ENCODE measurements at places on chromosomes 13 and 19.

GRCh38 chr13:84659359-84659661 lies 777.0 kb upstream of the SLITRK1 start:
- no peak for DNase-seq

DNA sequence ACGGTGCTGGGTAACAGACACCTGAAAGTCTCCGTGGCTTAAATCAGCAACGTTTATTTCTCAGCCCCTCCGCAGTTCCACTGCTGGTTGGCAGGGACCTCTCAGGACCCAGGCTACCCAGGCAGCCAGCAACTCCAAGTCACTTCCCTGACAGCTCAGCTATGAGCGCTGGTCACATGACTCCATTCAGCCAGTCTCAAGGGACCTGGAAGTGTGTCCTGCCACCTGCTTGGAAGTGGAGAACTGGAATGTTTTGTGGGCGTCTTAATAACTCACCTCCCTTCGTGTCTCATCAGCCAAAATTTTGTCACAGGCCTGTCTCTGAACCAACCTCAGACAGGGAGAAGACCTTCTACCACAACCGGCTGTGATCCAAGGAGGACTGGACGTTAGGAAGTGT lies 72.8 kb downstream of the DPF1 start:
- no peak for DNase-seq

DNA sequence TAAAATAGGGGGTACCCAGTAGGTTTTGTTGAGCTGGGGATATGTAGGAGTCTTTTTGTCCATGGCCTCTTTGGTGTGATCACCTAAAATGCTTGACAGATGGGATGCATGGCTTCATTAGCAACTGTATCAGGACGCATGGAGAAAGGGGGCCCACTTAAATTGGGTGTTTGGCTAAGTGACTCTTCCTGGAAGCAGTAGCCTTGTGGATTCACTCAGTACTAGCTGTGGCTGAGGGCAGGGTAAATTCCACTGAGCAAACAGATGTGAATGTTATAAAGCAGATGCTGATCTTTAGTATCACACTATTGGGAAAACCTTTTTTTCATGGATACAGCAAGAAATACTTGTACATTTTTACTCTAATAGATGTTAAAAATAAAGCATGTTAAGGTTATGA lies 140.0 kb downstream of the FGF14 start:
- no peak for DNase-seq

DNA sequence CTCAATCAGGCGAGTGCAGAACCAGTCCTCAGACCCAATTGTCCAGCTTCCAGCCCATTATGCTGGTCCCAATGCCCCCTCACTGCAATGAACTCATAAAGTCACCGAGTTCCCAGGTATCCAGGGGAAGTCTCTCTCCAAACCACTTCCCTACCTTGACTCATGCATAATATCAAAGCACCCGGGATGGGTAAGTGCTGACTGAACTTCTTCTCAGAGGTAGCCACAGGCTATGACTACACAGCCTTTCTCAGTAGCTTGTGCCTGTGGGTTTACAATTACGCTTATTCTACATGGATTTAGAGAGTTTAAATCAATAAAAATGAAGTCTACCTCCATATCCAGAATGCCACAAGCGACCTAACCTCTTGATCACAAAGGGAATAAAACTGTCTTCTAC lies 1.7 kb upstream of the C13orf42 start:
- DNase-seq: no peak

DNA sequence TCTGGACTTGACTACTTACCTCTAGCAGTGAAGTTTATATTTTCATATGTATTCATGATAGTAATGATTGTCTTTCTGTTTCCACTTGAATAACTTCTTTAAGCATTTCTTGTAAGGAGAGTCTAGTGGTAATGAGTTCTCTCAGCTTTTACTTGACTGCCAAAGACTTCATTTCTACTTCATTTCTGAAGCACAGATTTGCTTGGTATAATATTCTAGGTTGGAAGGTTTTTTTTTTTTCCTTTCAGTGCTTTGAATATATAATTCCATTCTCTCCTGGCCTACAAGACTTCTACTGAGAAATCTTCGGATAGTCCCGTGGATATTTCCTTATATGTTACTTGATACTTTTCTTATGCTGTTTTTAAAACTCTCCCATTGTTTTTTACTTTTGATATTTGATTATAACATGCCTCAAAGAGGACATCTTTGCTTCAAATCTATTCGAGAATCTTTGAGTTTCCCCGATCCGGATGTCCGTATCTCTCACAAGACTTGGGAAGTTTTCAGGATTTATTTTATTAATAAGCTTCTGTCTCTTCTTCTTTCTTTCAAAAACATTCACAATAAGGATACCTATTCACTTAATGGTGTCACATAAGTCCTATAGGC lies 1560.0 kb downstream of the PCDH9 start:
- DNase-seq: no peak

DNA sequence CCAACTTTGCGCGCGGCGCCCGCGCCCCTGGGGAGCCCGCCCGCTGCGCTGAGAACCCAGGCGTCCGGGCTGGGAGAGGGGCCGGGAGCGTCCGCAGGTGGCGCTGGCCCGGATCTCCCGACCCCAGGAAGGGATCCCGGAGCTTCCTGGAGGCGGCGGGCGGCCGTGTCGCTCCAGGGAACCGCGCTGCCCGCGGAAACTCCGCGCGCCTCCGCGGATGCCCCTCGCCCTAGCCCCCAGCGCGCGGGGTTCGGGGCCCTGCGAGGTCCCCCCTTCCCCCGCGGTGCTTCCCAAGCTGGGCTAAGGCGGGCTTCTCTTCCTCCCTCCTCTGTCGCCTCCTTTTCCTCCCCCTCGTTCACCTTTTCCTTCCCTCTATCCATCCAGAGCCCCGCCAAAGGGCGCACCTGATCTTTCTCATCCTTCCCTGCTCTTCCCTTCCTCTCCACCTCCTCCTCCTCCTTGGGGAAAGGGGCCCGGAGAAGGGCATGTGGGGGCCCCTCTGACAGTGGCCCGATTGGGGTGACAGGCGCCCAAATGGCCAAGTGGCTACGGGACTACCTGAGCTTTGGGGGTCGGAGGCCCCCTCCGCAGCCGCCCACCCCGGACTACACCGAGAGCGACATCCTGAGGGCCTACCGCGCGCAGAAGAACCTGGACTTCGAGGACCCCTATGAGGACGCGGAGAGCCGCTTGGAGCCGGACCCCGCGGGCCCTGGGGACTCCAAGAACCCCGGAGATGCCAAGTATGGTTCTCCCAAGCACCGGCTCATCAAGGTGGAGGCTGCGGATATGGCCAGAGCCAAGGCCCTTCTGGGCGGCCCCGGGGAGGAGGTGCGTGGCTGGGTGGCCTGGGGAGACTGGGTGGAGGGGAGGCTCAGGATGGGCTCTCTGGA lies 710 bp downstream of the SHD start:
- no peak for DNase-seq

DNA sequence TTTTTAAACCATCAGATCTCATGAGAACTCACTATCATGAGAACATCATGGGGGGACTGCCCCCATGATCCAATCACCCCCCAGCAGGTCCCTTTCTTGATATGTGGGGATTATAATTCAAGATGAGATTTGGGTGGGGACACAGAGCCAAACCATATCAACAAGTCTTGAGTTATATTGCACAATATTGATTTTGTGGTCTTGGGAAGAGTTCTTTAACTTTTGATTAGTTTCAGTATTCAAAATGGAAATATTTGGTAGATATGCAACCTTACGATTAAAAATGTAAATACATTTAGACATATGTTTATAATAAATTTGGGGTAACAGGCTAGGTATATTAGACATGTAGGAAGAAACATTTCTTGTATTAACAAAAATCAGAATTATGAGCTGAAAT lies 188.2 kb downstream of the GPC5 start:
- no peak for DNase-seq

DNA sequence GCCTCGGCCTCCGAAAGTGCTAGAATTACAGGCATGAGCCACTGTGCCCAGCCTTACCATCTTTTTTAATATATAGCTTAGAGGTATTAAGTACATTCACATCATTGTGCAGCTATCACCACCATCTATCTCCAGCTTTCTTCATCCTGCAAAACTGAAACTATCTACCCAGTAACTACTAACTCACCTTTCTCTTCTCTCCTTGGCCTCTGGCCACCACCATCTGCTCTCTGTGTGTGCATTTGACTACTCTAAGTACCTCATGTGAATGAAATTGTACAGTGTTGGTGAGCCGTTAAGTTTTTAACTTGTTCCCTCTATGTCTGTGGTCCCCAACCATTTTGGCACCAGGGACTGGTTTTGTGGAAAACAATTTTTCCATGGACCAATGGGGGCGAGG lies 56.1 kb downstream of the CDK8 start:
- DNase-seq: no peak

GRCh38 chr19:55044771-55045716 lies 7.0 kb upstream of the GP6 start:
- DNase-seq: no peak

DNA sequence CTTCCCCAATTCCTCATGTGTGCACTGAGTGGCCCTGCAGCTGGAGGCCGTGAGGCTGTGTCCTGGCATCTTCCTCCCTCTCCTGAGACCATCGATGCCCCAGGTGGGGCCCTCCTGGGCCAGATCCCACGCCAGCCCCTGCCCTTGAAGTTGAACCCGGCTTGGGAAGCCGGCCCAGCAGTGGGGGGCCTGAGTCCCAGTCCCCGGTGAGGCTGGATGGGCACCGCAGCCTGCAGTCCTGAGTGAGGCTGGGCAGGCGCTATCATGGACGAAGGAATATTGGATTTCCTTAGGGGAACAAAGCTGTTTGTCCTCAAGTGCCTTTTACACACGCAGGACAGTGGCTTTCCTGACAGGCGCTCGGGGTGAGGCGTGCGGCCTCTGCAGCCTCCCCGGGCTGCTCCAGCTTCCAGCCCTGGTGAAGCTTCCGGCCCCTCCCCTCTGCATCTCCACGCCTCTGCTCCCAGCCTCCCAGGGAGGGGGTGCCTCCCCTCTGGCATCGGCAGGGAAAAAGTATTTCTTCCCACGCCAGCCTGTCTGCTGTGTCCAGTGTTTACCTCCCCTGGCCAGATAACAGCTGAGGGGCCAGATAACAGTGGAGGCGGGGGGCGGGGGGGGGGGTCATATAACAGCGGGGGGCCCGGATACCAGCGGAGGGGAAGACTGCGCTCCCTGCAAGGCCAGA lies 159.5 kb downstream of the KDM4B start:
- no peak for DNase-seq

- DNase-seq: peak; percentile 42
These were observed 15.1 kb downstream of the PRAM1 start for GRCh38 chr19:8487137-8487851.

GRCh38 chr19:12464769-12465168 lies 19.8 kb downstream of the ZNF709 start:
- DNase-seq: no peak

DNA sequence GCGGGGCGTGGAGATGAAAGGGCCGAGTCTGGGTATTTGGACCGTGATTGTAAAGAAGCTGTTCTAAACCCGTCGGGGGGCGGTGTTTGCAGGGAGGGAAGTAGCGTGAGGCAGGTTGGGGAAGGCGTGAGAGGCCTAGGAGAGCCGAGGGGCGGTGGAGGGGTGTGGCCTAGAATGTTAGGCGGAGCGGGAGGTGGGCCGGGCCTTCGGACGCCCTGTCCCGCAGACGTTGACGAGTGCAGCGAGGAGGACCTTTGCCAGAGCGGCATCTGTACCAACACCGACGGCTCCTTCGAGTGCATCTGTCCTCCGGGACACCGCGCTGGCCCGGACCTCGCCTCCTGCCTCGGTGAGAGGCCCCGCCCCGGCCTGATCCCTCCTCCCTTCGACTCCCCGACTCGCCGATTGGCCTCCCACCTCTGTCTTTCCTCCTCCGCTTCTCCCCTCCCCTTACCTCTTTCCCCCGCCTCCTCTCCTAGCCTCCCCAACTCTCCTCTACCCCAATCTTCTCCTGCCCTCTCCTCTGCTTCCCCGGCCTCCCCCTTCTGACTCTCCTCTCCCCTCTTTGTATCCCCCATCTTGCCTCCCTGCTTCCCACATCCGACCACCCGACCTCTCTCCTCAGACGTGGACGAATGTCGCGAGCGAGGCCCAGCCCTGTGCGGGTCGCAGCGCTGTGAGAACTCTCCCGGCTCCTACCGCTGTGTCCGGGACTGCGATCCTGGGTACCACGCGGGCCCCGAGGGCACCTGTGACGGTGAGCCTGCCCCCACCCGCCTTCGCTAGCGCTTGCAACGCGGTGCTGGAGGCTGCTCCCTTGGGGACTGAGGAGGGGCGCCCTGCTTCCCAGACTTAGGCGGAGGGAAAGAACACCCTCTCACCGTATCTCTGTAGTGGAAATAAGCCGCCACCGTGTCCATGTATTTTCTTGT lies 12.8 kb downstream of the LTBP4 start:
- DNase-seq: peak; percentile 88

DNA sequence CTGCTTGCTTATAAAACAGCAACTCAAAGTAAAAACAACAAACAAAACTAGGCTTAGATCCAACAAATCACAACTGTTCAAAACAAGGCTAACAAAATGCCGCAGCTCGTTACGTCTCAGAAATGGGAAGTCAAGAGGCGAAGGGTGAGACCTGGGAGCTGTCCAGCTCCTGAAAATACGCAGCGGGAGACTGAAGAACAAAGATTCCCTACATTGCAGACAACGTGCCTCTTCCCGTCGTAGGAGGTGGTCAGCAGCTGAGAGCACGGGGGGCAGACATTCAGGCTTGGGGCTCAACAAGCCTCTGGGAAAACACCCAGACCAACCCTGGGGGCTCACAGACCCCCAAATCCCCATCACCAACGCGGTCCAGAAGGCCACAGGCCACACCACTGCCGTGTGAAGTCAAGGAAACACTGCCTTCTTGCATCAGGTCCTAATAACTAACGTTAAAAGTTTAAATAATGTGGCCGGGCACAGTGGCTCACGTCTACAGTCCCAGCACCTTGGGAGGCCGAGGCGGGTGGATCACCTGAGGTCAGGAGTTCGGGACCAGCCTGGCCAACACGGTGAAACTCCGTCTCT lies 13.5 kb downstream of the PLPP2 start:
- DNase-seq: no peak

- no peak for DNase-seq
These were observed 8.0 kb downstream of the AKAP11 start for GRCh38 chr13:42279986-42280385.

GRCh38 chr19:7251494-7251893 lies 42.7 kb downstream of the INSR start:
- DNase-seq: no peak

- DNase-seq: no peak
These were observed 754 bp downstream of the MAMSTR start for GRCh38 chr19:48718711-48719231.

DNA sequence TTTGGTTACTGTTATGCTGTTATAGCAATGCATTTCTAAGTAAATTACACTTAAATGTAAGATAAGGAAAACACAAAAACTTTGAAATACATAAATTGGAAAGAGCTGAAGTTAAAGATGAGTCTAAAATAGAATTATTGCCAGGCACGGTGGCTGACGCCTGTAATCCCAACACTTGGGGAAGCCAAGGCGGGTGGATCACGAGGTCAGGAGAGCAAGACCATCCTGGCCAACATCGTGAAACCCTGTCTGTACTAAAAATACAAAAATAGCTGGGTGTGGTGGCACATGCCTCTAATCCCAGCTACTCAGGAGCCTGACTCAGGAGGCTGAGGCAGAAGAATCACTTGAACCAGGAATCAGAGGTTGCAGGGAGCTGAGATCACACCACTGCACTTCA lies 905.4 kb upstream of the GPC6 start:
- DNase-seq: no peak

- peak; percentile 40 for DNase-seq
These were observed 367 bp downstream of the MFSD12 start for GRCh38 chr19:3556978-3557460.

- DNase-seq: no peak
These were observed 66.6 kb downstream of the SPRYD7 start for GRCh38 chr13:49869519-49869918.

- DNase-seq: no peak
These were observed 2.0 kb upstream of the CSNK1A1L start for GRCh38 chr13:37107456-37107855.

GRCh38 chr19:35005256-35005977 lies 5.3 kb downstream of the GRAMD1A start:
- DNase-seq: no peak

- DNase-seq: no peak
These were observed 94.3 kb downstream of the ERCC5 start for GRCh38 chr13:102940143-102940542.
